ENCODE measurements at places on chromosomes 4 and X.

GRCh38 chr4:145307120-145307519 is 126.7 kb upstream of the OTUD4 start:
- DNase-seq = no peak

DNA sequence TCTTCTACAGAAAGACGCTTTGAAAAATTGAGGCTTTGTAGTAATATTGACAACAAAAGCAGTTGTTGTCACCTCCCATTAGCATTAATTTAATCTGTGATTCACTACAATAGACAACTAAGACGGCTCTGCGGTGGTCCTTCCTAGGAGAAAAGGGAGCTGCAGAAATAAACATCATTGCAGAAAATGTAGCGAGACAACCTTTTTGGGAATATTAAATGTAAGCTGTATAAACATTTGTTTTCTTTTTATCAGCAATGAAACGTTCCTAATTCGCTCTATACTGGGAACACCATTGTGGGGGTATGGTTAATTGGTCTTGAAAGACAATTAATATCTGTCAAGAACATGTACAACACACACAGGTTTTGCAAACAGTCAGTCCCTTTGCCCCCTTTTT is 583.3 kb upstream of the TENM3 start:
- no peak for DNase-seq

DNA sequence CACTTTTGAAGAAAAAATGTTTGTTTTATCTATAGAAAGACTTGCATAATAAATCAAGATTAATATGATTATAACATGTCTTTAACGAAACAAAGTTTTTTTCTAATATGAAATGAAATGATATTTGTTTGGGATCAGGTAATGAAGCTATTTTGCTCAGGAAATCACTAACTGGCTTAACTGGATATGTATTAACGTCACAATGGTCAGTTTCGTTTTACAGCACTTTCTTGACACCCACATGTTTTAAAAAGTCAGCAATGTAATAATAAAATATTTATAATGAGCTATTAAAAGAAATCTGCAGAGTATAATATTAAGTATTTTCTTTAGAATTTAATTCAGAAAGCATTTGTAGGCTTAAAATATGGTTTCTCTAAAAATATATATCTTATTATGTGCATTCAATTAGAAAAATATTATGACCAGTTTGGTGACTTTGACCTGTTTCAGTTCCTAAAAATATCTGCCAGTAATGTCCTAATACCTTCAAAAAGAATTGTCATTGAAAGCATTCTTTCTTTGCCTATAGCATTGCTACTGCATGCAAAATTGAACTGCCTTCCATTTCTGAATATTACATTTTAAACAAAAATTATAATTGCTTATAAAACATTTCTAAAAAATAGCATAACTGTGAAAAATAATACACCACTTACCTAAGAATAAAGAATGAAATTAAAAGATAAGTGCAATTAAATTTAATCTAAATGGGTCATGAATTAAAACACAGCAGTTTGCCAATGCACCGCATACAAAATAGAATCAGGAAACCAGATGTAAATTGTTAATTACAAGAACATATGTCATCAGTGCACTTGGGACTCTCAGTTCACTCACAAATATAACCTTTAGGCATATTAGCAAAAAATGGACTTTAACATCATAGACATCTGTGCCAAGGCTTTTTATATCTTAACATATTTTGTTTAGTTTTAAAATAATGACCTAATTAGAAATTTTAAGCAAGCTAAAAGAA is 31.6 kb downstream of the TIGD2 start:
- no peak for DNase-seq

GRCh38 chr4:20462426-20463175 is 210.9 kb downstream of the SLIT2 start:
- no peak for DNase-seq

GRCh38 chr4:149999485-150000074 is 78.7 kb upstream of the DCLK2 start:
- DNase-seq = peak; percentile 6

DNA sequence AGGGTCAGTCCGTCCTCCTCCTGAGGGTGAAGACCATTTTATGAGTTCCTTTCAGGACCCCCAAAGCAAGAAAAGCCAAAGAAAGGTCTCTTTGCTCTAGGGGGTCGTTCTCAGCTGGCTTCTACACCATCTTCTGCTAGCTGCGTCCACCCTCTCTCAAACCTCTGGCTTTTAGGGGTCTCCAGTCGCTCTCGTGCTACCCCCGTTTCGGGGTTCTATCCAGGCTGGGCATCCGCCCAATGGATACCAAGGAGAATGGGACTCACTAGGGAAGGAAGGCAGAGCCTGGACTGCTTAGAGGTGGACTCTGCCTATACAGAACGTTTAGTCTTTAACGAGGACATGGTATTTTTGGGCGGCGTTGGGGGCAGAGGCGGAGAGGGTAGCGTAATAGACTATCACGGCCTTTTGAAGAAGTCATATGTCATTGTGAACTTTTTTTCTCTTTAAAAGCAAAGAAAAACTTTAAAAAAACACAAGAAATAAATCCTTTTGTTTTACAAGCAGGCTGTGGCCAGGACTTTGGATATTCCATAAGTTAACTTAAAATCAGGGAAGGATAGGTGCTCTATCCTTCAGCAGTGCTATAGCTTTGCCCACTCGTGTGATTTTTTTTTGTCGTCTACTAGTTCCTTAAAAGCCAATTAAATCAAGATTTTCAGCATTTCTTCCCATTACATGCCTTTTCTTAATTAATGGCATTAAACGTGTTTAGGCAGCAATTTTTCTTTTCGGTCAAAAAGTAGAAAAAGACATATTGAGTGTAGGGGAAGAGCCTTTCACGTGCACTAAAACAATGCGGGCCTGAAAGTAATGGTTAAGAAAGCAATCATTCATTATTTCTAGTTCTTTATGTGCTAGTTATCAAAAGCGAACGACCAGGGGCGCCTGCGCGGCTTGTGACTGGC is 7.2 kb upstream of the PITX2 start:
- DNase-seq = no peak

DNA sequence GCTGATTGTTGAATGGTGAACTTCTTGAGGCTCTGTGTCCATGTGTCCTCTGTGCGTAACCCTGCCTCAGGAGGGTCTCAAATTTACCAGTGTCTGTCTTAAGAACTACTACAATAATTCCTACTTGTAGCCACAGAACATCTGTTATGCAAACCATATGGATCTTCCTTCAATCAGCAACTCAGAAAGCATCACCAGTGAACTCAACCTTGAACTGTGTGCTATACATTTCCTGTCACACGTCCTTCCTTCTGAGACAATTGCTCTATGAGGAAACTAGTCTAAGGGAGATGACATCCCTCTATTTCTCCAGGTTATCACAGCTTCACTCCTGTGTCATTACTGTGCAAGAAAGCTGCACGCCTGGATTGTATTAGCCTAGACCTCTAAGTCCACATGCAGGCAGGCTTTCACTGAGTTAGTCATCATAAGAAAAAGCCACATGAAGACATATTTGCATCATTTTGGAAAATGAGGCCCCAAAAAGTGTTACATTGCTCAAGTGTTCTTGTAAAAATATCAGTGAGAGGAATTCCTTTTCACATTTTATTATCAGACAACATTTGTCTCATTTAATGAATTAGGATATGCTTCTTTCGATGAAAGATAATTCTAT is 157.8 kb downstream of the AFF2 start:
- no peak for DNase-seq

- DNase-seq = no peak
Measured at GRCh38 chr4:159271856-159272255, 169.0 kb downstream of the RAPGEF2 start.

DNA sequence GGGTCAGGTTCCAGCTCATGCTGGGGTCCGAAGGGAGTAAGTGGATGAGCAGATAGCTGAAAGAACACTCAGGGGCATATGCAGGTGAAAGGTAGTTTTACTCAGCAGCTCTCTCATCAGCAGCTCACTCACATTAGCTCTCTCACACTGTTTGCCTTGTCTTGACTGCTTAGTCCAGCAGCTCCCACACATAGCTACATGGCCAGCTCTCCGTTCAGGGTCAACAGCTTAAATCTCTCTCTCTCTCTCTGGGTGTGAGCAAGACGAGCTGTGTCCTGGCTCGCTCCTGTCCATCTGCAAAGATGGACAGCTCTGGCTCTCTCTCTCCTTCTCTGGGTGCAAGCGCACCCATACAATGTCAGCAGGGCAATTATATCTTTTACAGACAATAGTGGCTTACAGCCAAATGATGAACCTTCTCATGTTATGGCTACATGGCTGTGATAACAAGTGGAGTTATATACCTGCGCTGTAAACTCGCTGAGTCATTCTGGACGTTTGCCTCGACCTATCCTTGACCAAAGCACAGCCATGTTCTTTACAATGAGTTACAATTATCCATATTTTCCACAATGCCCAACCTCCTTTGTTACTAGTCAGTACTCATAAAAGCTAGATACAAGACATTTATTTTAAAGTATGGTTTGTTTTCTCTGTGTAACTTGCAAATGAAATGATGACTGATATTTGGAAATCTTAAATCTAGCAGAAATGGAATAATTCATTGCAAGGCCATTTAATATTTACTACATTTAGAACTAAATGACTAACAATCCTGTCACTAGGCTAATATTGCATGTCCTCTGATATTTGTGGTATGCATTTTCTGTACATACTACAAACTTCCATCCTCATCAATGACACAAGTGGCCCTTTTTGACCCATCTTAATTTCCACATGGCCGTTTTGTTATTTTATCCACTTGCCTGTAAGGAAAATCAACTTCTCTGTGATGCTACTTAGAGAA is 9.3 kb downstream of the PAPSS1 start:
- DNase-seq = no peak
